Activated CD4-positive, alpha-beta T cell treated with anti-CD3 and anti-CD28 coated beads, Interleukin-2, amount 50 U/mL, for 4 hours (primary cell): ENCODE measurements at places on chromosomes 3 and 15.

GRCh38 chr3:122767540-122768372, 25.9 kb downstream of the HSPBAP1 start:
- no peak for DNase-seq

DNA sequence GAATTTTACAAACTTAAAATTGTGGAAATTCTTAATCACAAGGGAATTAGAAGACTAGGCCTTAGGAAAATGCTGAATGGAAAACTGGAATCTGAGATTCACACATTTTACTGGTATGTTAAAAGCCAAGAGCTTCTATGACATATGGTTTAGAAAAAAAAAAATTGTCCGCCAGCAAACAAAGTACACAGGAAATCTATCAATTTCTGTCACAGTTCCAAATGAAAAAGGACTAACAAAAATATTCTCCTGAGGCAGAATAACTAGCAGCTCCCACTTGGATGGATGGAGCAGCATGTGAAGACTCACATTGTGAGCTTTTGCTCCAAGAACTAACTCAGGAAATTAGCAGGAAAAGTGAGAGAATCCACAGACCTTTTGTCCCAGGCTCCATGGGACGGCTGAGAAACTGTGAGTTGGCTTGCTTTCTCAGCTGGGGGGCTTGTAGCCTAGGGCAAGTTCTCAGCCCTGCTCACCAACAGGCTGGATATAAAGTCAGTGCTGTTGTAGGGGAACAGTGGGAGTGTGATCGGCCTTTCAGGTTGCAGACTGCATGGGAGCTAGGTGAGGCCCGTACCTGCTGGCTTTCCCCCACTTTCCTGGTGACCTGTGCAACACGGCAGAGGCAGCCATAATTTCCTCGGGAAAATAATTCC, 731.1 kb upstream of the SGO1 start:
- DNase-seq: no peak

DNA sequence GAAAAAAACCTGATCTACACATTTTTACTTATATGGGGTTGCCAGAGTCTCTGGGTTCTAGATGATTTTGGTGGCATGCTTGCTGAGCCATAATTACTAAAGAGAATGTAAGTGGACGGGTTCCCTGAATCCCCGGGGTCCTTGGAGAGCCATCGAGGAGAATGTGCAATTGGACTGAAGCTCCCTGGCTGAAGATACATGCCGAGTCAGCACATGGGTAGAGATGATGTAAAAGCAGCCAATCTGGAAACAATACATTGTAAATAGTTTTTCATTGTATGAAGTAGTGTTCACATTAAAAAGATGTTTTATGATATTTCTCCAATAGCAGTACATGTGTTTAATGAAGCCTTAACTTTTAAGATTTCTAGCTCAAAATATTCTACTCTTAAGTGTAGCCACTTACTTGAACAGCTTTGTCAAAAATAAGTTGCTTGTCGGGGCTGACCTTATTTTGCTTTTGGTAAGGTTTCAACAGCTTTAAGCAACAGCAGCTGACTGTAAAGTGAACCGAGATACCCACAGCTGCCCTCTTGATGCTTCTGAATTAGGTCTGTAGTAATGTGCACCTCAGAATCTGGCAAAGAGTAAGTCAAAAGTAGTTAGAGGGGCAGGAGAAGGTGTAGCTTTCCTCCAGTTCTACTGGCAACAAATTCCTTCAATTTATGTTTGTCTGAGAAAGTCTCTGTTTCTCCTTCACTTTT, 205.7 kb downstream of the PLCL2 start:
- no peak for DNase-seq

DNA sequence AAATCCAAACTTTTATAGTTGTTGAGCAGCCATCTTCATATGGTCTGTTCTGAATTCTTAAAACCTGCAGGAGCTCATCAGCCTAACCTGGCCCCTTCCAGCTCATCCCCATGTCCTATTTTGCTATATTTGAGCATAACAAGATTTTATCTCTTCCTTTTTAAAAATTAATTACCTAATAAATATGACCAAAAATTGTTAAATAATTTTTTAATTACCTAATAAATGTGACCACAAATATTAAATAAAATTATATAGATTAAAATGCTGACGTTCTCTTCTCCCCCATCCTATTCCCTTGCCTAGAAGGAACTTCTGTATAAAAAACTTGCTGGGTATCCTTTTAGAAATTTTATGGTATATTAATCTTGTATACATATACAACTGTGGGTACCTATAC, 43.7 kb downstream of the OXNAD1 start:
- DNase-seq: no peak

GRCh38 chr3:55584716-55585368, 97.7 kb upstream of the WNT5A start:
- no peak for DNase-seq

- no peak for DNase-seq
Observed at GRCh38 chr3:35641331-35641730, 2.0 kb downstream of the ARPP21 start.

GRCh38 chr15:40992241-40992741, 39.0 kb downstream of the CHAC1 start:
- DNase-seq: no peak

GRCh38 chr3:100540791-100541334, 48.4 kb downstream of the TMEM45A start:
- no peak for DNase-seq

DNA sequence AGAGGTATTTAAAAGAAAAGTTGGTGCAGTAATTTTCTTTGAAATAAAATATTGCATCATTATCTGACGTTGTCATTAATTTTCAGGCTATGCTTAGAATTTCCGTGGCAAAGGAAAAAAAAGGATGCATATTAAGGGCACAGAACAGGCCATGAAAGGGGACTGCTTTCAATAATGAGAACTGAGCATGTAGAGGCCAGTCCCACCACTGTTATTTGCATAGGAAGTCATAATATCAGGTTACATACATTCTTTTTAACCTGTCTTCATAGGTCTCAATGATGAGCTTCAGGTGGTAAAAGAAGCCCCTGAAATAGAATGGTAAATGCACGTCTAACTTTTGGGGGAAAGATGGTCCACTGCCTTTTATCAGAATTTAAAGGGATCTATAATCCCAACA, 272.1 kb upstream of the ALCAM start:
- no peak for DNase-seq

GRCh38 chr3:37981348-37981664, 9.3 kb upstream of the VILL start:
- DNase-seq: no peak

DNA sequence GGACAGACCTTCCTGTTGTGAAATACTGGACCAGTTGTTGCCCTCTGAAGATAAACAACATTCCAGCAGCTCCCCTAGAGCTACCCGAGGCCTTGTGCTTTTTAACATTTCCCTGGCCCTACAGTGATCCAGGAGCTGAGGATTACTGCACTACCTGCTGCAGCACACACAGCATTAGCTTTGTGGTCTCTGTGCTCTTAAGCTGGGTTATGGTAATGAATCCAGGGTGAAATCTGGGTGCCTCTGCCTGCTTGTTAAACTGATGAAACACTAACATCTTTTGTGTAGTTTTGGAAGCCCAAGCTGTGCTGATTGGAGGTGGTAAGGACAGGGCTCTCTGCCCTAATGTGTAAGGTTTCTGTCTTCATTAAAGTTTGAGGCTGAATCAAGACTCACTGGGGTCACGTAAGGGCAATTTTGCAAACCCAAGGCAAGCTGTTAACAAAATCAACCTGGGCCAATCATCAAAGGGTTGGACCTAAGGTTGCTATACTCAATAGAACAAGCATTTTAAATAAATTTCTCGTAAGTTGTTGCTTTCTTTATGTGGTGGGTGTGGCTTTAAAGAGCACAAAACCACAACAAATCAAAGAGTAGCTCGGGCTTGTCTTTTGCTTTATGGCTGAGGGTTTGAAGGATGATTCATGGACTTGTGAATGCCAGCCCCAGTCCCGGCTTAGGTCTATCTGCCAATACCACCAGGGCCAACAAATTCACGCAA, 183.9 kb downstream of the TPRG1 start:
- peak; percentile 40 for DNase-seq

- no peak for DNase-seq
Observed at GRCh38 chr3:163817015-163817414, 1261.3 kb downstream of the SI start.

DNA sequence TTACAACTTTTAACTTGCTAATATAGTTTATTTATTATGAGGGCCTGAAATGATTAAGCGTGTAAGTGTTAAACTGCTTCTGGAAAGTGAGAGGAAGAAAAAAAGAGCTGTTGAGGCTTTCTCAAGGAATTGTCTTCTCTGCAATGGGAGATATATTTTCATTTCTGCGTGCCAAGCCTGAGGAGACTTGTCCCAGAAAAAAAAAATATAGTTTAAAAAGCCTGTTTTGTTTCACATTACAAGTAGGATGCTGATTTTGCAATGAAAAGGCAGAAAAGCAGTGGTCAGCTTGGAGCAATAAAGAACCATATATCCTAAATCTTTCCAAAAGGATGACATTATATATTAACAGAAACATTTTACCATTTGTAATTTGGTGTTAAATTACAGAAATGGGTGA, 115.5 kb downstream of the GMNC start:
- no peak for DNase-seq

DNA sequence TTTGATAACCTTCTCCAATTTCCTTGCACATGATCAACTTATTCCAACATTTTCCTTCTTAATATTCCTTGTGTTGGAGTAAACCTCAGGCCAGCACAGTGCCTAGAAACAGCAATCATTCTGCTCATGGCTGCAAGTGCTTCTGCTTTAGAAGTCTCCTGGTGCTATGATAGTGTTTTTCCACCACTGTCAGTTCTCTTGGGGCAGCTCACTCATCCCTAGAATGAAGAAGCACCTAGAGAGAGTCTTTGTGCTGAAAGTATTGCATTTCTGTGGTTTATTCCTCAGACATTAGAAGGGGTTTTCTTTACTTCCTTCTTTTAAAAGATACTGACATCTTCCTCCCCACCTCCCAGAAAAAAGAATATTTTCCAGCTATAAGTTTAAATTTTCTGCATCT, 183.5 kb downstream of the RYR3 start:
- DNase-seq: no peak

DNA sequence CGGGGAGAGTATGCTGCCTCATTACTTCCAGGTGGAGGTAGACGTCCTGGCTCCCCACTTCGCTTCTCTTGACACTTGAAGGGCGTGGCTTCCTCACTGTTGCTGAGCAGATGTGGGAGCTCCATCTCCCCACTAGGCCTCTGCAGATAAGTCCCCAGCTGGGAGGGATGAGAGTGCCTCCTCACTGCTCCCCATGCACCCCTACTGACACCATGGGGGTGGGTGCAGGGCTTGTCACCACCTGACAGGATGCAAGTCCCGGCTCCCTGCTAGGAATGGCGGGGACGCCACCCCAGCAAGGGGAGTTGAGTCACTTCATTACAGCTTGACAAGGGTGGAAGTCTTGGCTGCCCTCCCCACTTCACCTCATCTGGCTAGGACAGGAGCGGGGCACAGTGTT, 36.8 kb upstream of the ATG7 start:
- no peak for DNase-seq

- no peak for DNase-seq
Observed at GRCh38 chr15:41010345-41010744, 57.1 kb downstream of the CHAC1 start.

DNA sequence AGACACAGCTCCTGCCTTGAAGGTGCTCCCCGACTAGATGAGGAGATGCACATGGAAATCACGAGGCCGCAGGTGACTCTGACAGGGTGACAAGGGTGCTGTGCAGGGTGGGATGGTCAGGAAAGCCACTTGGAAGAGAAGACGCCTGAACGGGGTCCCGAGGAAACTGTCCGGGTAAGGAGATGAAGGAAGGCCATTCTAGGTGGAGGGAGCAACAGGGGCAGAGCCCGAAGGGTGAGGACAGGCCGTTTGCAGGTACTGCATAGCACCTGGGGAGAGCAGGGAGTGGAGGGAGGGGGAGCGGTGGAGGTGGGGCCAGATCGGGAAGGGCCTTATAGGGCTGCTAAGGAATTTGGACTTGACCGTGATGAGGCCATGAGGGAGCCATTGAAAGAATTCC, 105.6 kb upstream of the DLG1 start:
- no peak for DNase-seq

DNA sequence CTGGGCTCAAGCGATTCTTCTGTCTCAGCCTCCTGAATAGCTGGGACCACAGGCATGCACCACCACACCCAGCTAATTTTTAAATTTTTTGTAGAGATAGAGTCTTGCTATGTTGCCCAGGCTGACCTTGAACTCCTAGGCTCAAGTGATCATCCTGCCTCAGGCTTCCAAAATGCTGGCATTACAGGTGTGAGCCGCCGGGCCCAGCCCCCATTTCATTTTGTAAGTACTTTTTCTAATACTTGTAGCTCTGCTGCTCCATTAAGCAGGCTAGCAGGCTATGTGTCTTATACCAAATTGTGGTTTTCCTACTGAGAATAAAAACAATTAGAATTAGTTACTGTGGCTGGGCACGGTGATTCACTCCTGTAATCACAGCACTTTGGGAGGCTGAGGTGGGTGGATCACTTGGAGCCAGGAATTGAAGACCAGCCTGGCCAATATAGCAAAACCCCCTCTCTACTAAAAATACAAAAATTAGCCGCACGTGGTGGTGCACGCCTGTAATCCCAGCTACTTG, 22.4 kb downstream of the NIPA1 start:
- DNase-seq: no peak

DNA sequence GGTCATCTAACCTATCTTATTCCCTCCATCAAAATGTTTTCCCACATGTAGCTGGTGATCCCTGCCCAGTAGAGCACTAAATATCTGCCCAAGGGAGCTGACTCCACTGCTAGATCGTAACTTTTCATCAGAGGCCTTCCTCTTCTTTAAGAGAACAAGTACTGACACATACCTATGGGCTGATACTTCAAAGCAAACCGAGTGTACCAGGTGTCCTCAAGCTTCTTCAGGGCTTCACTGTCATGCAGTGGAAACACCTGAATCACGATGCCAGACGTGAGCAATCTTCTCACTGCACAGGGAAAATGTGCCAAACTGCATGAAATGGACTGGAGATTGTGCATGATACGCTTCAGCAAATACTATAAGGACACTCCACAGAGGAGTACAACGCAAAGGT, 41.6 kb downstream of the ANO10 start:
- no peak for DNase-seq

DNA sequence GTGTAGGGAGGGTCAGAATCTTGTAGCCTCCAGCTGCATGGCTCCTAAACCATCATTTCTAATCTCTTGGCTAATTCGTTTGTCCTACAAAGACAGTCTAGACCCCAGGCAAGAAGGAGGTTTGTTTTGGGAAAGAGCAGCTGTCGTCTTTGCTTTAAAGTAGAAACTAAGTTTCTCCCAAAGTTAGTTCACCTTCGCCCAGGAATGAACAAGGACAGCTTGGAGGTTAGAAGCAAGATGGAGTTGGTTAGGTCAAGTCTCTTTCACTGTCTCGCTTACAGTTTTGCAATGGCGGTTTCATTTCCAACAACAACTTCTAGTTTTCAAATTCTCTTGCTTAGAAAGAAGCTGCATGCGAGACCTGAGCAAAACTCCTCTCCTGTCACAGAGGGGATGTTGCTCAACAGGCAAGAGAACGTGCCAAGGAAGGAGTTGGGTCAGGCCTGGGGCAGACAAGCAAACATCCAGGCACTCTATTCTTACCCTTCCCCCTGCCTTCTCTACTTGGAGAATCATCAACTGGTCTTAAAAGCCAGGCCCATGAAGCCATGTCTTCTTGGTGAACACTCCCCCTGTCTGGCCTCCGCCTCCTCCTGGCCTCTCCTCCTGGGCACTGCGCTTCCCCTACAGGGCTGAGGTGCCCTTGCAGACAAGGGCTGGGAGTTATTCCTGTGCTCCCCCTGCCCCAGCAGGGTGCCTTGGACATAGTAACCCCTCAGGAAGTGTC, 57.6 kb downstream of the TMEM44 start:
- no peak for DNase-seq

GRCh38 chr3:131142580-131142979, 115.9 kb downstream of the NEK11 start:
- no peak for DNase-seq
